ENCODE measurements at places on chromosomes 4 and X.

DNA sequence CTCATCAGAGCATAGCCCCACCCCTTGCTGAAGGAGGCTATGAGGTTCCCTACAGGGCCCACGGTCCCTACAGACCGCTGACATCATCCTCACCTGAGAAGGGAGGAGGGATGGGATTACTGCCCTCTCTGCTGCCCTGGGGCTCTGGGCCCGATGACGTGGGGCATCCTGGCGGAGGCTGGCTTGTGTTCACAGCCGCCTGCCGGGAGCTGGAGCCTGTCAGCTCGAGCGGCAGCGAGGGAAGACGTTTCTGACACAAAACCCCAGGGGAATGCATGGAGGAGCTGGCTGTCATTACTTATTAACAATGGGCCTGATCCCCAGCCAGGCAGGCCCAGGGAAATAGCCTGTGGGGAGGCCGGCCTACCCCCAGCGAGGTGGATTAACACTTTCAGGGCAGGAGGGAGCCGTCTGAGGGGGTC is 106.6 kb upstream of the ATP6AP2 start:
- no peak for DNase-seq

DNA sequence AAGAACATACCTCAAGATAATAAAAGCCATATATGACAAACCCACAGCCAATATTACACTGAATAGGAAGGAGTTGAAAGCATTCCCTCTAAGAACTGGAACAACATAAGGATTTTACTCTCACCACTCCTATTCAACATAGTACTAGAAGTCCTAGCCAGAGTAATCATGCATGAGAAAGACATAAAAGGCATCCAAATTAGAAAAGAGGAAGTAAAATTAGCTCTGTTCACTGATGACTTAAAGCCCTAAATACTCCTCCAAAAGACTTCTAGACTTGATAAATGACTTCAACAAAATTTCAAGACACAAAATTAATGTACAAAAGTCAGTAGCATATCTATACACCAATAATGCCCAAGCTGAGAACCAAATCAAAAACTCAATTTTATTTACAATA is 235.7 kb downstream of the NKX6-1 start:
- no peak for DNase-seq

DNA sequence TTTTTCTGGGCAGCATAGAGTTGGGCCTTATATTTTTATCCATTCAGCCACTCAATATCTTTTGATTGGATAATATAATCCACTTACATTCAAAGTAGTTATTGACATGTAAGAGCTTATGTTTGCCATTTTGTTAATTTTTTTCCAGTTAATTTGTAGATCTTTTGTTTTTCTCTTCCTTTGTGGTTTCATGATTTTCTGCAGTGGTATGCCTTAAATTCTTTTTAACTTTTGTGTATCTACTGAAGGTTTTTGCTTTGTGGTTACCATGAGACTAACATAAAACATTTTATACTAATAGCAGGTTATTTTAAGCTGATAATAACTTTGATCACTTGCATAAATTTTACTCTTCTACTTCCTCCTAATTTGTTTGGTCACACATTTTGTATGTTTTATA is 140.8 kb upstream of the GATB start:
- no peak for DNase-seq

- DNase-seq: no peak
Measured at GRCh38 chrX:9765072-9765736, 443 bp downstream of the GPR143 start.

GRCh38 chrX:10356979-10357378 is 200.2 kb downstream of the CLCN4 start:
- DNase-seq: no peak

DNA sequence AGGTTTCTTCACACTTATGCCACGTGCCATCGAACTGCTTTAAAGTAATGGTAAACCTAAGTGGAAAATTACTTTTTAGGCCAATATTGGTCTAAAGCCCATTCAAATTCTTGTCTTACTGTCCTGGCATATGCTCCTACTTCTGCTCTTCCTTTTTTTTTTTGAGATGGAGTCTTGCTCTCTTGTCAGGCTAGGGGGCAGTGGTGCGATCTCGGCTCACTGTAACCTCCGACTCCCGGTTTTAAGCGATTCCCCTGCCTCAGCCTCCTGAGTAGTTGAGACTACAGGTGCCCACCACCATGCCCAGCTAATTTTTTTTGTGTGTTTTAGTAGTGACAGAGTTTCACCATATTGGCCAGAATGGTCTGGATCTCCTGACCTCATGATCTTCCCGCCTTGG is 129.0 kb upstream of the TECRL start:
- DNase-seq: no peak

DNA sequence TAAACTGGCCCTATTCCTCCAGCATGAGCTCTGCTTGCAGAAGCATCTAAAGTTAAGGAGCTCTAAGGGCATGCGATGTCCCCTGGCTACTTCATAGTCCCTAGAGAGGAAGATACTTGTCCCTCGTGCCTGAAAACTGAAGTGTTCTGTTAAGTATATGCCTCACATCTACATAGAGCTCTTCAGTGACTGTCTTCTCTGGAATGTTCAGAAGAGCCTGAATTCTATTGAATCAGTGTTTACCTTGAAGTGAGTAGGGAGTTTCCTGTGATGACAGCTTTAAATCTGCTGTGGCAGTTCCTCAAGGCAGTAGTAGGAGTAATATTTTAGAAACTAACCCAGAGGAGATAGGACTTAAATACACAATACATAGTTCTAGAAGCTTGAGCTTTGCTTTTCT is 111.2 kb downstream of the ZNF518B start:
- DNase-seq: no peak

GRCh38 chrX:38277802-38278201 is 49.5 kb downstream of the RPGR start:
- no peak for DNase-seq

GRCh38 chr4:189874591-189874990 is 66.1 kb upstream of the FRG1 start:
- no peak for DNase-seq

GRCh38 chr4:29151584-29151983 is 1568.6 kb upstream of the PCDH7 start:
- no peak for DNase-seq

GRCh38 chr4:76984127-76984526 is 34.6 kb downstream of the SEPTIN11 start:
- DNase-seq: no peak

DNA sequence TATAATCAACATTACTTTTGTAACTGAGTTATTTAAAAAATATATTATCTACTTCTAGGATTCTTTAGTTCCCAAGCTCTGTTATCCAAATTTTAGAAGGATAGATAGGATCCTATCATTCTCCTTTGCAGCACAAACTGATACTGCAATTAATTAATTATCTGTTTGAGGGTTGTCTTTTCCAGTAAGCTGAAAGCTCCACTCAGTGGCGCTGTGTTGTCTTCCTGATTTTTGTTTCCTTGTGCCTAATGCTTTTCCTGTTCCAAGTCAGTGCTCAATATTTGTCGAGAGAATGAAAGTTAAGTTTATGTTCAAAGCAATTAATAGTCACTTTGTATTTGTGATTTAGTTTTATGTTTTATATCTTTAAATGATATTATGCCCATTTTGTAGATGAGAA is 107.4 kb upstream of the ANK2 start:
- no peak for DNase-seq

DNA sequence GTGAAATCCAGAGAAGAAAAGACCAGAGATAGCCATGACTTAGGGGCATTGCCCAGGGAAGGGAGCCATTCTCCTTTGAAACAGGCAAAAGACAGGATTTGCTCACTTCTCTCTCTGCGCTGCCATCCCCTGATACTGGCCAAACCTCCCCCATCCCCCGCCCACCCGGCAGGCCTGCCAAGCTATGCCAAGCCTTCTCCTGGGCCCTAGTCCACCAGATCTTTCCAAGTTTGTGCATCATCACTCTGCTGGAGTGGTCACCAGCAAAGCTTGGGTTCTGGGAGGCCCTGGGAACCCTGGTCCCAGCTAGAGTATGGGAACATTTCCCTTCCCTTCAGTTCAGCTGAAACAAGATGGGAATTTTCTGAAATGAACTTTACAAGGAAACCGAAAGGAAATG is 18.4 kb downstream of the EFNB1 start:
- no peak for DNase-seq

DNA sequence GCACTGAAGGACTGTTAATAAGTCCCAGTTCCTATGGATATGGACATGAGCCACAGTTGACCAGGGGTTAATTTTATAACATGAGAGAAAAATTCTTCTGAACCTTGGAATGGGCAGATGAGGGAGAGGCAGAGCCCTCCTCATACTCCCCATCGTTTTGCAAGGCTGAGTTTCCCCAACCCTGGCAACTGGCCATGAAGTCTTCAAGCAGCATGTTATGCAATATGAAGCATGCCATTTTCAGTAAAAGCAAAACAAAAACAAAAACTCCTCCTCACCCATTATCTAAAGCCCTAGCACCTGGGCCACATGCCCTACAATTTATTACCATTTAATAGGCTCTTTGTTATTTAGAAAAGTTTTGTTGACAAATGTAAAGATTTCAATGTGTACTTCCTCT is 64.5 kb downstream of the GPC4 start:
- DNase-seq: no peak

GRCh38 chrX:118205421-118206395 is 89.1 kb upstream of the KLHL13 start:
- DNase-seq: no peak

GRCh38 chr4:85994576-85994975 is 365.3 kb downstream of the MAPK10 start:
- no peak for DNase-seq

DNA sequence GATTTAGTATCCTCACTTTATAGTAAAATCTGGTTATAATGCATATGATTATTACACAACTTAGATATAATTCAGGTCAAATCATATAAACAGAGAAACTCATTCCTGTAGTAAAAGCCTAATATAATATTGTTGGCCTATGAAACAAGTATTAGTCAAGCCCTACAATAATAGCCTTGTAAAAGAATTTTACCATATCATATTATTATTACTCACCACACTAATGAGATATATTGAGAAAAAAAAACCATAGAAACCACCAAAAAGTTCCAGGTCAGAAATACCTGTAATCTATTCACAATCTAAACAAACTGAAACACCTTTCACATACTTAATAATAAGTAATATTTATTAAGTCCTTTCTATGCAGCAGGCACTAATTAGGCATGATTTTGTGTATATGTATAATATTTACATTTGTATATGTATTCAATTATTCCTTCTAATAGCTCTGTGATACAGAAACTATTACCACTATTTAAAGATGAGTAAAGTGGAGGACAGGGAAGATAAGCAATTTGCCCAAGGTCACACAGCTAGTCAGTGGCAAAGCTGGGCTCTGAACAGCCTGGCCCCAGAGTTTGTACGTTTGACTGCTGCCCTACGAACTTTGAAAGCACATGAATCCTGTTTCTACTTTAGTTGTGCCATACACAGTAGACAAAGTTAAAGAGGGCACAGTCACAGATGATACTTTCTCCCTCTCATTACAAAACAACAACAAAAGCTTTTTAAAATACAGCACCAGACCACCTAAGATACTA is 9.0 kb downstream of the ZNF827 start:
- no peak for DNase-seq

GRCh38 chrX:10938365-10938923 is 172.7 kb upstream of the HCCS start:
- DNase-seq: no peak

GRCh38 chr4:86916392-86916791 is 18.4 kb upstream of the AFF1 start:
- no peak for DNase-seq

DNA sequence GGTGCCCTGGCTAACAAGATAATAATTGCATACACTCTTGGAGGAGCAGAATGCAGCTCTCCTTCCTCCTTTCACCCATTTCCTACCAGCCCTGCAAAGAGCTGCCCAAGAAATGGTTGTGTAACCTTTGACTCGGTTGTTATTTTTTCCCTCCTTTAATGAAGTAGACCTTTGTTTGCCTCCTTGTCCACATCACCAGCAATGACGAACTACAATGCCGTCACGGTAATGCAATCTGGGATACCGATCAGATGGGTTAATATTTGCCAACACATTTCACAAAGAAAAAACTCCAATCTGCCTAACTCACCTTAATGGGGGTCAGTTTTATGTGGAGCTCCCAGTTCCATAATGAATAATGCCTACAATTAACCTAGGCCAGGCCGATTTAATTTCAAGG is 32.0 kb downstream of the GPRIN3 start:
- no peak for DNase-seq

DNA sequence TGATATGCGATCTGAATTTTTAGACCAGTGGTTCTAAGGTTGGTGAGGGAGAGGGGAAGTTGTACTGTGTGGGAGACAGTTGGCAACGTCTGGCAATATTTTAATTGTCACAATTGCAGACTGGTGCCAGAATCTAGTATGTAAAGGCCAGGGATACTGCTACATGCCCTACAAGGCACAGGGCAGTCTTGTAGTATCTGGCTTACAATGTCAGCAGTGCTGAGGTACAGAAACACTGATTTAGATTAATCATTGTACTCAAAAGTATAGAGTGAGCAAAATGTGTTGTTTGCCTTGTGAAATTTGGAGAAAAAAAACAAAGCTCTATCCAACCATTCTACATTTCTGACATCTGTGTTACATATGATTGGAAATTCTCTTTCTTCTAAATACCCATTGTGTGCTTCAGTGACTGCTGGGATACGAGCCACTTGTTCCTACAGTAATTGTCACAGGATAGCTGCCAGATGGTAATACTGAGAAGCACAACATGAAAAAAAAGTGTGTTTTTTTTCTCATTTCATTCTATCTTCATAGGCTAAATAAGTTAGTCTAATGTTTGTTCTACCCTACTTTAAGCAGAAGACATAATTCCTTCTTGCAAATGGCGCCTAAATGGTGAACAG is 526.7 kb upstream of the AGA start:
- no peak for DNase-seq

DNA sequence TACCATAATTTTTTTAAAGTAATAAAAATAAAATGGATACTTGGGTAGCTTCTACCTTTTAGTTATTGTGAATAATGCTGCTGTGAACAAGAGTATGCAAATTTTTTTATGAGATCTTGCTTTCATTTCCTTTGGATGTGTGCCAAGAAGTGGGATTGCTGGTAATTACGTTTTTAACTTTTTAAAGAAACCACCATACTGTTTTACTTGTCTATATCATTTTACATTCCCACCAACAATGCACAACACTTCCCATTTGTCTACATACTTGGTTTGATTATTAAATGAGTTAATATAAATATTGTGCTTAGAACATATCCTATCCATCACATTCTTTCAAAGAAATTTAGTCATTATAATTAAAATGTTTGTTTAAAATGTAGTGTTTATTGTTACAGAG is 3.9 kb upstream of the SULT1B1 start:
- no peak for DNase-seq

GRCh38 chrX:134692233-134692632 is 34.0 kb upstream of the PLAC1 start:
- no peak for DNase-seq

- DNase-seq: no peak
Measured at GRCh38 chr4:2300431-2301224, 38.7 kb upstream of the MXD4 start.

- DNase-seq: no peak
Measured at GRCh38 chr4:80393970-80394250, 58.4 kb downstream of the CFAP299 start.

GRCh38 chr4:146835096-146835495 is 110.6 kb downstream of the TTC29 start:
- no peak for DNase-seq

Measured in amniotic stem cell (primary cell).